CD4-positive, alpha-beta T cell treated with Interleukin-6 for 4 hours (primary cell): ENCODE measurements at places on chromosomes 11 and 22.

DNA sequence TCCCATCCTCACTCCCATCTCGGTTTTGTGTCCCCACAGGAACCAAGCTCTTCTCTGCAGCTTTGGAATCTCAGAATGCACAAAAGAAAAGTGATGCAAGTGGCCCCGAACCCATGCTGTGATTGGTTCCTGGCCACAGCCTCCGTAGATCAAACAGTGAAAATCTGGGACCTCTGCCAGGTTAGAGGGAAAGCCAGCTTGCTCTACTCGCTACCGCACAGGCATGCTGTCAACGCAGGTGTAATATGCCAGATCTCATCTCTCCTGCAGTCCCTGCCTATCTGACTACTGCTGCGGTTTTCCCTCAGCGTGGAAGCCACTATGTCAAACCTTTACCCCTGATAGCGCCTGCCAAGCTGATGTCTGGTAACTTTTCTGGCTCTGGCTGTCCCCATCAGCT is 200.5 kb upstream of the LRRC4C start:
- DNase-seq = no peak

DNA sequence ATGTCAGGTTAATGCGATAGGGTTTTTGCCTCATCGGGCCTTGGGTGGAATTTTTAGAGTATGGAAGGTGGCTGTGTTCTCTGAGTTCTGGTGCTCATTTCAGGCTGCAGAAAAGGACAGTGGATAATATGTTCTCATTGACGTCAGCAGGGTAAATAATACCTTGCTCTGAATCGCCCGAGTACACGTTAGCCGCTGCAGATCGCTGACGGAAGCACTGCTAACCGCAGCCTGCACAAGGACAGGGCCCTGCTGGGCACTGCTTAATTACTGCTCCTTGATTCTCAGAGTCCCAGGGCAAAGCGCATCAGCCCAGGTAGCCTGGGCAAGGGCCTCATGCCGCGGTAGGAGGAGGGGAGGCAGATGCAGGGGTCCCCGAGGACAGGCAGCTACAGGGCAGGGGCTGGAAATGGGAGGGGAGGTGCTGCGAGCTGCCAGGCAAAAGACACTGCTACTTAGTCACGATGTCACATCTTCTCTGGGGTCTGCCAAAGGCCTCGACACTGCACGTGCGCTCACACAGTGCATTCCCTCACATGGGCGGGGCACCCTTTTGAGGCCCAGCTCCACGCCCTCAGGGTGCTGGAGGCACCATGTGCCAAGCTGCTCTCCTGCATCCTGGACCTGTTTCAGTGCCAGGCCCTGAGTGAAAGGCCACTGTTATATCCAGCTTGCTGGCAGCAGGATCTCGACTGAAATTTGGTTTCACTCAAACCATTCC is 35.2 kb downstream of the PPP2R1B start:
- no peak for DNase-seq

DNA sequence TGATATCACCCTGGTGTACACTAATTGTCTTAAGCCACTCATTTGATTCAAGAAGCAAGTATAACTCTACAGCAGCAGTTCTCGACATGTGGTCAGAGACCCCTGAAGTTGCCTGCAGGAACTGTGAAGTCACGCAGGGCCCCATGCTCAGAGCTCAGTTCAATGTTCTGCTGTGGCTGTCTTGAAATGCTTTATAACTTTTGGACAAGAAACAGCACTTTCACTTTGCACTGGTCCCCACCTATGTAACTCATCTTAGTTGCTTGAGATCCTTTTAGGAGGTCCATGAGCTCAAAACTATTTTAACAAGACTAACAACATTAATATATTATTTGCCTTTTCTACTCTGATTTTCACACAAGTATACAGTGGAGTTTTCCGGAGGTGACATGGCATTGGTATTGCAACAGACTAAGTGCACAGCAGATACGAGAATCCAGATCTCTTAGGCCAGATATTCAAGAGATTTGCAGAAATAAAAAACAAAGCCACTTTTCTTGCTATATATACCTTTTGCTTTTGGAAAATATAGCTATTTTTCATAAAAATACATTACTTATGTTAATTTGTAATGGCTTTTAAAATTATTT is 64.8 kb downstream of the PRR5L start:
- no peak for DNase-seq

DNA sequence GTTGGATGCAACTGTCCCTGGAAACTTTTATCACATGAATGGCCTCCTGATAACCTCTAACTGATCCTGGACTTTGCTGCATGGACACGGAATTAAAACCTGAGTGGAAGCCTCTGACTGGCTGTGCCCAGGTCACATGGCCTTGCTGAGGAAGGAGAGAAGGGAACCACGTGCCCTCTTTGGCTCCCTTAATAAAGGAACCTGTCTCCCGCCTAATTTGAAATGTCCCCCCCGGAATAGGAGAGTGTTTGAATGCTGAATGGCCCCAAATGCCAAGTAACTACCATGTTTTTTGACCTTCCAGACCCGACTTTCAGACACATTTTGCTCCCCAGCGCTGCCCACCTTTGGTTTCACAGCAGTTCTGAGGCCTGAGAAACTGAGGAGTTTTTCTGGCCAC is 76.9 kb downstream of the ADAMTS15 start:
- no peak for DNase-seq

DNA sequence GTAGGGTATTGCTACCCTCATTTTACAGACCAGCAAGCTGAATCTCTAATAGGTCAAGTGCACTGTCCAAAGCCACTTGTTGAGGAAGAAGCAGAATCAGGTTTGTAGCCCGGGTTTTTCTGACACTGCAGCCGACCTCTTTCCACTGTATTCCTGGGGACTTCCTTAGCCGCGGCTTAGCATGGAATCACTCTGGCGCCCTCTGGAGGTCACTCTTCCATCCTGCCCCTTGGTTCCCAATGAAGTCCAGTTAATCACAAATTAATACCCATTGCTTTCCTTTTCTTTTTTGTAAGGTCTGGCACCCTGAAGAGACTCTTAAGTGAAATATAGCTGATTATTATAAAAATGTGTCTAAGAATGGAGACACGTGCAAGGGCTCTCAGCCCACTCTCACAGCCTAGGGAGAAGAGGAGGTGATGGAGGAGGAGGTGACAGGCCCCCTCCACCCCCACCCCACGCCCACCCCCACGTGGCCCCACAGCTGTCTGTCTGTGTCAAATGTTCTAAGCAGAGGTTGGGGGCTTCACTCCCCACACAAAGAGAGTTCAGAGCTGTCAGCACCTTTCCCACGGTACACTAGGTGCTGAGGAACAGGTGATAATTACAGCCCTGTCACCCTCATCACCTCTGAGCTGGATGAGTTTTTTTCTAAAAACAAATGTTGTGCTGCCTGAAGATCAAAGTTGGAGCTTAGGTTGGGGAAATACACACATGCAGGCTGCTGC is 57.7 kb upstream of the DRD2 start:
- peak; percentile 65 for DNase-seq

DNA sequence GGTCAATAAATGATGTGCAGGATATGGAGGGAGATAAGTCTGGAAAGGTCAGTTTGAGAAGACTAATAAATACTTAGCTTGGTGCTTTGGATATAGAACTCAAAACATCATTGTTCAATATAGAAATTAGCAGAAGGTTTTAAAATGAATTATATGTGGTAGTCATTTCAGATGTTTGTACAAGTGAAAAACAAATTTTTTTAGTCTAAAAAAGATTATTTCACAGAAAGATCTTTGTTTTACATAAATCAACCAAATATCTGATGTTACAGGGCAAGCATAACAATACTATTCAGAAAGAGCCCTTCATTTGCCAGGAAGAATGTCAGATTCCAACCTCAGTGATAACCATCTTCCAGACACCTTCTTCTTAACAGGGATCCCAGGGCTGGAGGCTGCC is at the start of gene OR52D1:
Gene OR52D1 (plus strand): TSS at position 301 of the 400 bp plus-strand sequence. CDS start 22 bp downstream, at position 323.
- DNase-seq = no peak

GRCh38 chr11:21646351-21646750 is 546.5 kb upstream of the ANO5 start:
- DNase-seq = no peak

DNA sequence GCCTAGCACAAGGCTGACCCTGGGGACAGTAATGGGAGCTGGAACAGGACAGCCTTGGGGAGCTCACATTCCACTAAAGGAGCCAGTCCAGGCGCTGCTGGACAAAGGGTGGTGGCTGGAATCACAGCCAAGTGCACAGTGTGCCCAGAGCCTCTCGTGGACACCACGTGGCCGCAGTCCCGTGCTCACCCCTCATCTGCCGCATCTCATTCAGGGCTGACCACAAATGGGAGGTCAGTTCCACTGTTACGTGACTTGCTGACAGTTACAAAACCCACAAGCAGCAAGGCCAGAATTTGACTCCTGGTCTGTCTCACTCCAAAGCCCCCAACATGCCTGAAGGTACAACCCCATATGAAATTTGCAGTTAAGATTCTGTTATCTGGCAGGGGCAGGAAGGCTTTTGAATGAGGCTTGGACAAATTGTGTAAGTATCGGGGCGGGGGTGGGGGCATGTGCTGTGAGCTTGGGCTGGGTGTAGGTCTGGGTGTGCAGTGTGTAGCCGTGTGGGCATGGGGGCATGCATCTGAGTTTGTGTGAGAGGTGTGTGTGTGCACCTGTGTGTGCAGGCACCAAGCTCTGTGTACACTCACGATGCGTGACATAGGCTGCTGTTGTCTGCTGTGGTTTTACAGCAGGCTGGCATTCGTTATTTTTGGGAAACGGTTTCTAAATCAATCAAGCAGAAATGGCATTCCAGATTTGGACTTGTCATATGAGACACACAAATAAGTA is 301.7 kb downstream of the BRD1 start:
- DNase-seq = no peak

DNA sequence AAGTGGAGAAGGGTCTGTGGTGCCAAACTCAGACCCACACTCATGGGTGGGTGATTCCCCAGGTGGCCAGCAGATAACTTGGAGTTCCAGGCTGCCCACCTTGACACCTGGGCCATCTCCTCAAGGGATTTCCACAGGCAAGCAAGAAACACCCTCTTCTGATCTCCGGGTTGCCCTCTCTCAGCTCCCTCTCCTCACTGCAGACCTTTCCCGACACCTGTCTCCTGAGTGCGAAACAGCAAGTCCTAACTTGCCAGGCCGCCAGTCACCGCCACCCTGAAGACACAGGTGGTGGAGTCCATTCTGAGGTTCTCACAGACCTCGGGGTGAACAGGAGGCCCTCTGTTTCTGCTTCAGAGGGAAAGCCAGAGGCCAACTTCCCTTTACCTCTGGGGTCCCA is 16.6 kb downstream of the GALNT18 start:
- DNase-seq = no peak

DNA sequence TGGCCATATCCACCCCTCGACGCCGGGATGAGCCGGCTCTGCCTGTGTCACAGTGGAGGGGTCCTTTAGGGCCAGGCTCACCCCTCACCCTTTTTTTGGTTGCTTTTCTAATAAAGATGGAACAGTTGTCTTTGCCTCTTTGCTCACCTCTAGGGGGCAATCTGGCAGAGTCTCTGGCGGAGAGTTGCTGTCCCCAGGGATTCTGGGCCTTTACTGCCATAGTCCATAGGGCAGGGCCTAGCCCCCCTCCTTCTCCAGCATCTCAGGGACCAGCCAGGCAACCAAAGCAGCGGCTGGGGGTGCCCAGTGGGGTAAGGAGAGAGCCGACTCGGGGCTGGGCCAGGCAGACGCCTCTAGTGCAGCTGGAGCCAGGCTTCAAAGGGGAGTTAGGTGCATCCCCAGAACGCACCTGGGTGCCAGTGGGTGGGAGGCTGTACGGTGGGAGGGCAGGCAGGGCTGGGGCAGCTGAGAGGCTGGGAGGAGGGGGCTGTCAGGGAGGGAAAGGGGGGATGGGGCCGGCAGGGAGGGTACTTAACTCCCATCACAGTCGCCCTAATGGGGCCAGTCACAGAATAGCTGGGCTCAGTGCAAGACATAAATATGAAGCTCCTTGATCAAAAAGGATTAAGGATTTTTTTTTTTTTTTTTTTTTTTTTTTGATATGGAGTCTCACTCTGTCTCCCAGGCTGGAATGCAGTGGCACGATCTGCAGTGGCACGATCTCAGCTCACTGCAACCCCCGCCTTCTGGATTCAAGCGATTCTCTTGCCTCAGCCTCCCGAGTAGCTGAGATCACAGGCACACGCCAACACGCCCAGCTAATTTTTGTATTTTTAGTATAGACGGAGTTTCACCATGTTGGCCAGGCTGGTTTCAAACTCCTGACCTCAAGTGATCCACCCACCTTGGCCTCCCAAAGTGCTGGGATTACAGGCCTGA is 2.5 kb upstream of the SUSD2 start:
- no peak for DNase-seq

- DNase-seq = peak; percentile 78
These were observed 5.4 kb upstream of the TXN2 start for GRCh38 chr22:36486619-36487384.

DNA sequence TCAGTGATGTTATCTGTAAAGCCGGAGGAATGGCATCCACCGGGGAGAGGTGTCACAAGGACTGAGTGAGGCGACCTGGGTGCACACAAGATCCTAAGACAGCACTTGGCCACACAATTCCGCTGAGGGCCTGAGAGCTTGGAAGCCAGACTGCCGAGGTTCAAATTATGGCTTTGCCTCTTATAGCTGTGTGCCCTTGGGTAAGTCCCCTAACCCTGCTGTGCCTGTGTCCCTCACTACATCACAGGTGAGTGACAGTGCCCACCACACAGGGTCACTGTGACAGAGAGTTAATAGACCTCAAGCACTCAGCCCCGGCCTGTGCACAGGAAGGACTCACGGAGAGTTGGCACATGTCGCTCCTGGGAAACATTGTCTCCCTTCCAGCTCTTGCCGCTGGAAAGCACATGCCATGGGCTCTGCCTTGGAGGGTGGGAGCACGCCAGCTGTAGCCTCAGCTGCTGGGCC is 592 bp downstream of the RHOD start:
- no peak for DNase-seq

GRCh38 chr11:12734625-12735024 is 60.4 kb downstream of the TEAD1 start:
- no peak for DNase-seq

DNA sequence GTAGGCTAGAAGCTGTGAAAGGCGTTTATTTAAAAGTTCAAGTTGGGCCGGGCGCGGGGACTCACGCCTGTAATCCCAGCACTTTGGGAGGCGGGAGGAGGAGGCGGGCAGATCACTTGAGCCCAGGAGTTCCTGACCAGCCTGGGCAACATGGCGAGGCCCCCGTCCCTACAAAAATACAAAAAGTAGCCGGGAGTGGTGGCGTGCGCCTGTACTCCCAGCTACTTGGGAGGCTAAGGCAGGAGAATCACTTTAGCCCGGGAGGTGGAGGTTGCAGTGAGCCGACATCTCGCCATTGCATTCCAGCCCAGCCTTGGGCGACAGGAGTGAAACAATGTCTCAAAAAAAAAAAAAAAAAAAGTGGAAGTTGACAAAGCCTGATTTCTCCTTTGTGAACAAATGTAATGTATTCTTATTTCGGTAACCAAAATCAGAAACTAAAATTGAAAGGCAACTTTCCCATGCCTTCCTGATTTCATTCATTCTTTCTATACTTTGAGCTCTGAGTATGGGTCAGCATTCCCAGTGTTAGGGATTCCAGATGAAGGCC is 825 bp downstream of the PTPMT1 start:
- DNase-seq = no peak

- DNase-seq = no peak
These were observed 38.6 kb upstream of the CALCB start for GRCh38 chr11:15034687-15035267.

- DNase-seq = no peak
These were observed 25.1 kb downstream of the SBF2 start for GRCh38 chr11:10268746-10269488.

- no peak for DNase-seq
These were observed 5.3 kb upstream of the SHISAL1 start for GRCh38 chr22:44317886-44318637.

- no peak for DNase-seq
These were observed 34.0 kb upstream of the P4HA3 start for GRCh38 chr11:74345420-74345819.
